CD4-positive, CD25-positive, alpha-beta regulatory T cell (primary cell): ENCODE measurements at places on chromosomes 12 and 14. TPM values are rescaled to one million over a fixed set of nuclear protein-coding genes. Genes with fewer than 3 reads are reported as not detected.

Gene BMP4
- not detected for polyA plus RNA-seq

Gene SOAT2
- not detected for polyA plus RNA-seq

Gene TSPAN19
- not detected for polyA plus RNA-seq

Gene GNB3
- not detected for polyA plus RNA-seq

Gene DNAI7
- not detected for polyA plus RNA-seq

Gene DGKA
- 284 TPM for polyA plus RNA-seq

Gene TM9SF1
- 39.3 TPM for polyA plus RNA-seq

Gene PPM1H
- not detected for polyA plus RNA-seq

Gene ETFBKMT
- polyA plus RNA-seq = 0.39 TPM

Gene GLIPR1L2
- polyA plus RNA-seq = not detected

Gene CLEC2D
- 230 TPM for polyA plus RNA-seq

Gene CCDC184
- polyA plus RNA-seq = 0.18 TPM

Gene CD163
- not detected for polyA plus RNA-seq

Gene GPR137C
- polyA plus RNA-seq = 0.06 TPM

Gene SDR9C7
- polyA plus RNA-seq = not detected

Gene RAD51AP1
- 2.3 TPM for polyA plus RNA-seq

Gene APOF
- not detected for polyA plus RNA-seq

Gene ALDH2
- polyA plus RNA-seq = 0.03 TPM

Gene HHIPL1
- polyA plus RNA-seq = 0.23 TPM

Gene TAS2R7
- not detected for polyA plus RNA-seq

Gene SLC39A5
- not detected for polyA plus RNA-seq

Gene KLRG1
- polyA plus RNA-seq = 22.2 TPM

Gene RNFT2
- polyA plus RNA-seq = 1.5 TPM

Gene EMC9
- 11.5 TPM for polyA plus RNA-seq

Gene GPR65
- polyA plus RNA-seq = 15.5 TPM

Gene HOXC12
- not detected for polyA plus RNA-seq

Gene KLRK1
- 2.7 TPM for polyA plus RNA-seq

Gene TAC3
- not detected for polyA plus RNA-seq

Gene RARG
- 3.2 TPM for polyA plus RNA-seq

Gene KRT6C
- polyA plus RNA-seq = not detected

Gene EML1
- polyA plus RNA-seq = not detected
